Activated T-helper 1 cell treated with Interleukin-2 at 50 U/mL for 16 hours (primary cell): ENCODE measurements at places on chromosomes 2 and 18.

DNA sequence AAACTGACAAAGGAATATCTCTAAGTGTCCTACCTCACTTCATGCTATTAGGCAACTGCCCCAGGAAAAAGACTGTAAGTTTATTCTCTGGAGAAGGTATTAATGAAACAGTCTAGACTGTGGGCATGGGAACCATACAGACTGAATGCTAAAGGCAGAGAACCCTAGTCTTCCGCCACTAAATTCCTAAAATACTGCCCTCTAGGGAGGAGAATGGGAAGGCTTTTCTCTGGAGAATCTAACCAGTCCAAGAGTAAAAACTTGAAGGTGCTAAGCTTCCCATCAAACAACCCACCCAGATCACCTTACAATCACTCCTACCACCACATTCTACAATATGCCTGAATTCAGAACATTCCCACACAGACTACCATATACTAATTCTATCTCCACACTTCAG lies 3.4 kb downstream of the SRBD1 start:
- no peak for DNase-seq

- DNase-seq: no peak
Measured at GRCh38 chr2:64848945-64849344, 140.3 kb upstream of the SLC1A4 start.

GRCh38 chr2:147515213-147515612 lies 329.6 kb upstream of the ACVR2A start:
- no peak for DNase-seq

DNA sequence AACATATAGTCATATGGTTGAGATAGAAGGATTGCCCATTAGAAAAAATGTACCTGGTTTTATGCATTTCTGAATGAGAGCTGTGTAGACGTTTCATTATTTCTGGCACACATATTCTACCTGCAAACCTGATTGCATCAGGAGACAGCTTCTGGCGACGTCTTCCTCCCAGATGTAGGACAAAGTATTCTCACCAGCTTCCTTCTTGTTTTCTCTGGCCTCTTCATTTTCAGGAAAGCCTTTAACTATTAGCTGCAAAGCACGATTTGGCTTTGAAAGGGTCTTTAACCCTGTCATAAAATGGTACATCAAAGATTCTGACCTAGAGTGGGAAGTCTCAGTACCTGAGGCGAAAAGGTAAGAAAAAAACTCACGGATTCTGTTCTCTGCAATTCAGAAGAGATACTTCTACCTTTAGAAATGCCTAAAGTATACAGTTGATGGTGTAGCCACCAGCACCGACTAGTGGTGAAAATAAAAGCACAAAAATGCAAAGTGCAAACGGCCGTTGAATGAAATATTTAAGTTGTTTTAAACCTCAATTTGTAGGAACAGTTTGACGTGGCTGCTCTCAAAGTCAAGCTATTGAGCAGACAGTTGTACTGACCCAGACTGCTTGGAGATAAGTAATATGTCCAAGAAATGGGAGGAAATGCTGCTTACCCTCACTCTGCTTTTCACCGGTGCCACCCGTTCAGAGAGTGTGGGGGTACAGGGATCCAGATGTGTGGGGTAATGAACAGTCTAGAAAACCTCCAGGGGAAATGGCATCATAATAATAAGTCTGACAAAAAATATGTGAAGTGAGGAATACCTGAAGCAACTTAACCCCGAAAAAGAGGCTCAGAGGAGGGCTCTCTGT lies 20.2 kb downstream of the IL18RAP start:
- peak; percentile 19 for DNase-seq

- DNase-seq: peak; percentile 3
Measured at GRCh38 chr2:36965751-36966369, 476 bp downstream of the STRN start.

- DNase-seq: no peak
Measured at GRCh38 chr2:40098786-40099470, 319.9 kb upstream of the THUMPD2 start.

DNA sequence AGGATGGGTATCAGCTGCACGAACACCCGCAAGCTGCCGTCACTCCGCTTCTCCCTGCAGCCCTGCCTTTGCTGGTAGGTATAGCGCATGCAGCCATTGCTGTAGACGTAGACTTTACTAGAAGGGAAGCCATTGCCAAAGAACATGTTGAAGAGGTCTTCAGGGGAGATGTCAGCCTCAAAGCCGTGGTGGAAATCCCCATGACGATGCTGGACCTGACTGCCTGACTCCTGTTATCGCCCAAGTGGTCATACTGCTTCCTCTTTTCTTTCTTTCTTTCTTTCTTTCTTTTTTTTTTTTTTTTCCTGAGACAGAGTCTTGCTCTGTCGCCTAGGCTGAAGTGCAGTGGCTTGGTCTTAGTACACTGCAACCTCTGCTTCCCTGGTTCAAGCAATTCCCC lies 68.7 kb upstream of the SPRED2 start:
- no peak for DNase-seq

GRCh38 chr2:209495855-209496585 lies 72.2 kb downstream of the MAP2 start:
- no peak for DNase-seq

GRCh38 chr2:239249776-239250175 lies 151.0 kb downstream of the HDAC4 start:
- DNase-seq: no peak

DNA sequence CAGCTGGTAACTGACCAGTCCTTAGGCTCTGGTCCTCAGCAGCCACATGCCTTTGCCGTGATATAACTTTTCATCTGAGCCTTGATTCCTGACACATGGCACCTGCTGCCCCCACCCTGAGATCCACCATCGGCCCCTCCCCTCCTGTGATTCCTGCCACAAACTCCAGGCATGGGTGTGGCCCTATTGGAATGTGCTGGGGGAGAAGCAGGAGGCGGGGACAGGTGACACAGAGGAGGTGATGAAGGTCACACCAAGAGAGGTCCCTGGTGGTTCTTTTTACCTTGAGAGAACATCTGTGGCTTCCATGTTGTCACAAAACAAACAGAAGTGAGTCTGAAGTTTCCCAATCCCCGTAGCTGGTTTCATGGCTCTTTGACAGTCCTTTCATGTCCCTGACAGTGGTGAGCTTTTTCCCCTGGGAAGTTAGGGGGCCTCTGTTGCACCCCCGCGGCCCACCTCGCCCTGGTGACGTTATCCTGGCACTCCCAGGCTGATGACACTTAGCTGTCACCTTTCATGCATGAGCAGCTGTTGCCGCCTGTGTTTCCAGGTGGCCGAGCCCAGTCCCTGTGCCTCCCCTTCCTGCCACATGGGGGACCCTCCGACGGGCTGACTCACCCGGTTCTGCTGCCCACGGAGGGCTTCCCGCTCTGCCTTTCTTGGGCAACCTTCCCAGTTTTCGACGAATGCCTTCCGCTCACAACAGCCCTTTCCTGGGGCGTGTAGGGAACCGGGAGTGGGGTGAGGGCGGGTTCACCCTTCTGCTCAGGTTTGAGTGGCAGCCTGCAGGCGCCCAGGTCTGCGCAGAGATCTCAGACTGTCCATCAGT lies 66.3 kb upstream of the GLI2 start:
- DNase-seq: no peak

GRCh38 chr18:10289951-10290637 lies 164.3 kb upstream of the APCDD1 start:
- no peak for DNase-seq

GRCh38 chr2:203565076-203565475 lies 30.0 kb upstream of the RAPH1 start:
- DNase-seq: no peak

DNA sequence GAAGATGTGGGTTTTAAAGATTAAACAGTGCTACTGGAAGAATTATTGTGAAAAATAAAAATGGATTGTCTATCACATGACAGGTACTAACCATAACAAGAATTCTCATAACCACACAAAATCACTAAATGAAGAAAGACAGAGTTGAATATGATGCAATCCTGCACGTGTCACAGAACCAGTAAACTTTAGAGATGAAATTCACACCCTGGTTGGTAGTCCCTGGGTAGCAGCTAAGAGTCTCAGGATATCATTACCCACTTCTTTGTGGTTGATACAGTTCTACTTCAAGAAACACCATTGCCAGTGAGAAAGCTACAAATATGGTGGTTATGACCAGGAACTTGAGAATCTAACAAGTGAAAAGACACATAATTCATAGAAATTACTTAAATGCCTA lies 450.2 kb downstream of the ERBB4 start:
- no peak for DNase-seq

DNA sequence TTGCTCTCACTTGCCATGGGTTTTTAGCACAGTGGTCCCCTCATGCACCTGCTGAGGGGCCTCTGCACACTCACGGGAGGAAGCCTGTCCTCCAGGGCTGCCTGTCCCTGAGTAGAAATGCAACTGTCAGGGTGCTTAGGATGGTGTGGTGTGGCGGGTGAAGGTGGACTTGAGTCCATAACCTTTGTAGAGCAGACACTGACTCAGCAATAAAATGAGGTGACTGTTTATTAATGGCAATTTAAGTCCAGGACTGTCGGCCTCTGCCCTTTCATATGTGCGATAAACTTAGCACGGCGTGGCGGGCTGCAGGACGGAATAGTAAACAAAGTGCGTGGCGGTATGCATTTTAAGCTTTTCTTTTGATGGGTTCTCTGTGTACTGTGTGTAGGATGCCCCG lies 188.2 kb downstream of the LDLRAD4 start:
- DNase-seq: no peak

GRCh38 chr2:156539086-156539860 lies 103.1 kb downstream of the GPD2 start:
- no peak for DNase-seq
